Kidney capillary endothelial cell (primary cell): ENCODE measurements at places on chromosomes 11 and 22.
A peak's percentile ranks its signal among the peaks of the same experiment; 100 is the strongest.

GRCh38 chr11:29280452-29280851 lies 736.4 kb downstream of the KCNA4 start:
- DNase-seq = no peak

DNA sequence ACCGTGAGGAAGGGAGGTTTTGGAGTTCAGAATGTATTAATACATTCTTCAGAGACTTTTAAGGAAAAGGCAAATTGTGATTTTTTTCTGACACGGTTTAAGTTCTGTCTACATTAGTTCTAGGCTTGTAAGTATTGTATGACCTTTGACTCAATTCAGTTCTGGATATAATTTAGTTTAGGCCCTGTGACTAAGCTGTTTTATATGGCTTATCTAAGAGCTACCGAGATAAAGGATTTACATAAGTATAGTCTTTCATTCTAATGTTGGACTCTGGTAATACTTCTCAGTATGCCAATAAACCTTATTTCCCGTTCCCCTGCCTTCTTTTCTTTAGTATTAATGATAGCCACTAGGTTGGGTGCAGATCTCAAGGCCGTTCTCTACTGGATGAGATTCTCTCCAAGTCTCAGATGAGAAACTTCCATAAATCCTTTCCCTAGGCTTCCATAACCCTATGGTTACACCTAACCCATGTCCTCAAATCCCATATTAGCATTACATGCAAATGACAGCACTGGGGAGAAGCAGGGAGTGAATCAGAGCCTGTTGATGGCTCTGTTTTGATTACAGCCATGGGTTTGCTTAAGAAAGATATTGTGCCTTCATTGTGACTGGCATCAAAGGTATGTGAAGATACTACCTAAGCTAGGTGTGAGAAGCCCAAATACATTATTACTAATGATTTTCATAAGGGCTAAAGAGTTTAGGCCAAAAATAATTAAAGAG lies 38.7 kb downstream of the BARX2 start:
- no peak for DNase-seq

DNA sequence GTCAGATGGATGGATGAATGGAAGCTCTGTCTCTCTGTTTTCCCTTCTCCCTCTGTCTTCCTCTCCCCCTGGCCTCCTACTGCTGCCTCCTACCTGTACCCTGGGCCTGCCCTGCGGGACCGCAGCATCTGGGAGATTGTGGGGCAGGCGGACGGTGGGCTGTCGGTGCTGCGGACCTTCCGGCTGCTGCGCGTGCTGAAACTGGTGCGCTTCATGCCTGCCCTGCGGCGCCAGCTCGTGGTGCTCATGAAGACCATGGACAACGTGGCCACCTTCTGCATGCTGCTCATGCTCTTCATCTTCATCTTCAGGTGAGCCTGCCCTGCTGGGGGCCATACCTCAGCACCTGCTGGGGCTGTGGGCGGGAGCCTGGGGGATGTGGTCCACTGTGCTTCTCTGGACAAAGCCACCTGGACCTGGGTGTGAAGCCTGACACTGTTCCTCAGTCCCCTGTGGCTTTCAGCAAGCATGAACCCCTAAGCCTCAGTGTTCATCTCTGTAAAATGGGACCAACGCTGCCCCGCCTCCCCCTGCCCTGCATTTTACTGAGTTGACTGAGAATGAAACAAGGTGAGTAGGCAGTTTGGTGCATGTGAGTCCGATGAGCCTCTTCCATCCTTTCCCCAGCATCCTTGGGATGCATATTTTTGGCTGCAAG lies 88.4 kb downstream of the CACNA1I start:
- no peak for DNase-seq

GRCh38 chr11:8768625-8769333 lies 86.2 kb downstream of the RPL27A start:
- DNase-seq = peak; percentile 73

DNA sequence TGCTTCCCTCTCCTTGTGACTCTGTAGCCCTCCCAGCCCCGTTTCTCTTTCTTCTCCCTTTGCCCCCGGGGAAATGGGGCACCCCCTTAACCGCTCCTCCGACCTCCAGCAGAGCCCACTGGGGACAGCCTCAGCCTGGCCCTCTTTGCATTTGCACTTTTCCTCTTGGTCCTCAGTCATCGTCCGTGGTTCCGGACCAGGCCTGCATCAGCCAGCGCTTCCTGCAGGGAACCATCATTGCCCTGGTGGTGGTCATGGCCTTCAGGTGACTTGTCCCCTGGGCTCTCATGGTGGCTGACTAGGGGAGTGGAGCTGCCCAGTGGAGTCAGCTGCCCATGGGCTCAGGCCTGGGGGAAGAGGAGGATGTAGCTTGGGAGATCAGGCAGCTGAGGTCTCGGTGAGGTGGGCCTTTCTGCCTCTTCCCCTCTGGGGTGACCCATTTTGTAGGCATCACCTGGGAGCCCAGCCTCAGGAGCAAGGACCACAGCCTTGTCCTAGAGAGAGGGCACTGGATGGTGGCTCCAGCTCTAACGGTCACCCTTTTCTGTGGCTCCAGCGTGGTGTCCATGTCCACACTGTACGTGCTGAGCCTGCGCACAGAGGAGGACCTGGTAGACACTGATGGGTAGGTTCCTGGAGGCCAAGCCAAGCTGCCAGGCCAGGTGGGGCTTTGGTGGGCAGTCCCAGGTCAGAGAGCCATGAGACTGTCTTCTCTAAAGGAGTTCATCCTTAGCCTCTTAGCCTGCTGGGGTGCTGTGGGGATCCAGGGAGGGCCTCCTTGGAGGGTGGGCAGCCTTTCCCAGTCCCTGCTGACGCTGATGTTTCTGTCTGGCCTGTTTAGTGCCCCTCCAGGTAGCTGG lies 12.5 kb downstream of the TMEM258 start:
- DNase-seq = no peak

DNA sequence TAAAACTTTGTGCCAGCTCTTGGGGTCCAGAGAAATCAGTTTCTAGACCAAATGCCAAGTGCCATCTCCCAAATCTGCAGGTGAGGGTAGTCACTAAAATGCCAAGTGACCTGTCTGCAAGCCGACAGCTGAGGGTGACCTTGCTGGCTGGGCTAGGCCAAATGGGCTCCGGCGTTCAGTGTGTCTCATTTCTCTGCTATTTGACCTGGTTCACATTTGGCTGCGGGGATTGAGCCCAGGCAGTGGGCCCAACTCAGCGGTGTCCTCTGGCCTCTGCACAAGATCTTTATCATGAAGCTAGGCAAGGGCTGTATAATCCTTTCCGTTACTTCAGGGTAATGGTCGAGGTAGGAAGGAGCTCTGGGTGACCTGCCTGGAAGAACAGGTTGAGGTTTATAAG lies 87.5 kb downstream of the SNX19 start:
- DNase-seq = no peak

GRCh38 chr22:25357132-25357455 lies 137.7 kb downstream of the CRYBB2 start:
- no peak for DNase-seq

DNA sequence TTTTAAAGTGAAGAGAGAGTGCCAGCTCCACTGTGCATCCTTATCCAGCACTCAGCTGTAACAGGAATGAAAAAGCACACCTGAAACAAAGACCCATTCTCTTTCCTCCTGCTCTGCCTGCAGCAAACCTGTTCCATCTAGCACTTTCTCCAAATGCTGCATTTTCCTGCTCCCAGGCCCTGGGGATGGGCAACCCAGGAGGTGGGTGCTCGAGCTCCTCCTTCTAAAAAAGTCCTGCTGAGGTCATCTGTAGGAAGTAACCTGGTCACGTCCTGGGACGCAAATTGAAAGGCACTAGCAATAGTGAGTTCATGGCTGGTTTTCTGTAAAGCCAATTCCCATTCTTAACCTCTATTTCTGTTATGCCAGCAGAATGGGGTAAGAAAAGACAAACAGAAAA lies 173.7 kb downstream of the MAML2 start:
- no peak for DNase-seq

DNA sequence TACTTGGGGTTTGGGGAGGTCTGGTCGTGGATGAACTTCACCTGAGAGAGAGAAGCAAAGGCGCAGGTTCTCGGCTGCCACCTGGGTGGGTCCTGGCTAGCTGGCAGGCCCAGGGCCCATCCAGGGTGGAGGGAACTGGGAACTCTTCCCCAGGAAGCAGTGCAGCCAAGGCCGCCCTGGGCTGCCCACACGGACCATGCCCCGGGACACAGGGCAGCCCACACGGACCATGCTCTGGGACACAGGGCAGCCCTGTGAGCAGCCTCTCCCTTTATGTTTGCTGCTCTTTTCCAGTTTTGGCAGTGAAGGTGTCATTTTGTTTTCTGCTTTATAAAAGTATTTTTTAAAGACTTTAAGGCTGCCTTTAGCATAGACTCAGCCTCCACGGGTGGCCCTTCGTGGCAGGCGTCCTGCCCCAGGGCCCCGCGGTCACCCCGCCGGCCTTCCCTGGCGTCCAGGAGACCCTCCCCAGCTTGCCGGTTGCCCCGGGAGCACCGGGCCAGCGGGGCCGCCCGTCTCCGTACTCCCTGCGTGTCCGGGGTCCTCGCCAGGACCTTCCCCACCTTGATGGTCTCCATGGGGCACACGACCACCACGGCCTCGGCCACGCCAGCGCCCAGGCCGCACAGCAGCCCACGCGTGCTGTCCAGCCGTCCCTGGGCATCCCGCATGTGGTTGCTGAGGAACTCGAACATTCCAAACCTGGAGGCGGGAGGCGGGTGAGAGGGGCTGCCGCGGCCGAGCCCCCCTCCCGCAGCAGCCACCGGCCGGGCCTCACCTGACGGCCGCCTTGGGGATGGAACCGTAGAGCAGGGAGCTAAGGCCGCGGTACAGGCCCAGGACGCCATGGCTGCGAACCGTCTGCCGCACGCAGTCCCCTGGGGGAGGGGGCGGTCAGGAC lies 1.1 kb downstream of the SLC25A1 start:
- DNase-seq = no peak

- no peak for DNase-seq
These were observed 30.6 kb downstream of the SHANK2 start for GRCh38 chr11:71221821-71222220.

GRCh38 chr11:119236891-119237290 lies 30.8 kb downstream of the CBL start:
- no peak for DNase-seq

- no peak for DNase-seq
These were observed 708.9 kb upstream of the CCDC179 start for GRCh38 chr11:23569134-23569533.

- no peak for DNase-seq
These were observed 199.2 kb upstream of the POU2AF2 start for GRCh38 chr11:111046291-111046690.

GRCh38 chr11:8201644-8202365 lies 33.0 kb upstream of the RIC3 start:
- no peak for DNase-seq

- no peak for DNase-seq
These were observed 2.1 kb upstream of the TCF20 start for GRCh38 chr22:42272431-42272999.

- DNase-seq = no peak
These were observed 449 bp upstream of the TOM1 start for GRCh38 chr22:35299217-35299672.

DNA sequence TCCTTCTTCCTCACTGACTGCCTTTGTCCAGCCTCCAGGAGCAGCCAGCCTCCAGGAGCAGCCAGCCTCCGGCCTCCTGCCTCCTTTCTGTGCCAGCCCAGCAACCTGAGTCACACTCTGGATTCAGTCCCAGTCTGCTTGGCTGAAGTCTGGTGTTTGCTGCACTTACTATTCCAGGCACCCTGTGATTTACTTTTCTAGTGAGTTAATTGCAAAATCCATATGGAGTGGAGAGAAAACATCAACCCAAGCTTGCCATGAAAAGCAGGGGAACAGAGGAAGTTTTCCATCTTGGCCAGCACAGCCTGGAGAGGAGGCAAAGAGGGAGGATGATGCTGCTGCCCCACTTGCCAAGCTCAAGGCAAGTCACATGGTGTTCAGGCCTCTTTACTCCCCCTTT lies 400.5 kb downstream of the TENM4 start:
- DNase-seq = no peak

GRCh38 chr11:106043540-106043939 lies 21.5 kb upstream of the MSANTD4 start:
- no peak for DNase-seq

GRCh38 chr22:47119181-47119580 lies 356.7 kb downstream of the TBC1D22A start:
- no peak for DNase-seq

GRCh38 chr11:8301622-8302021 lies 37.9 kb upstream of the LMO1 start:
- DNase-seq = no peak

GRCh38 chr11:92136797-92137196 lies 87.8 kb upstream of the FAT3 start:
- DNase-seq = no peak

GRCh38 chr11:74373382-74373781 lies 24.9 kb downstream of the PGM2L1 start:
- no peak for DNase-seq

DNA sequence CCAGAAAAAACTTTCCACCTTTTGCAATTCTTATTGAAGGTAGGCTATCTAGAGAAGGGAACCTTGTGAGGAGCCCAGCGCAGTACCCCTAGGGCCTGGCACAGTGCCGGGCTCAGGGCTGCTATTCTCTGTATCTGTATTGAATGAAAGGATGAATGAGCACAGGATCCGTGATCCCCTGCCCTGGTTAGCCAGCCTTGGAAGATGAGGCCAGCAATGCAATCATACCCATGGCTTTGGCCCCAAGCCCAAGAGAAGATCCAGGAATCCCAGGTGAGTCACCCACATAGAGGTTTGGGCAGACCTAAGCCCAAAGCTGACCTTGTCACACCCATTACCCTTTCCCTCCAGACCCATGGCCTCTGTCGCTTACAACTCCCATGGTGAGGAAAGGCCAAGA lies 92.5 kb upstream of the CD82 start:
- no peak for DNase-seq

- no peak for DNase-seq
These were observed 5.4 kb downstream of the SPINDOC start for GRCh38 chr11:63818609-63819008.

- peak; percentile 35 for DNase-seq
These were observed 124.6 kb downstream of the FEZ1 start for GRCh38 chr11:125371431-125371935.

DNA sequence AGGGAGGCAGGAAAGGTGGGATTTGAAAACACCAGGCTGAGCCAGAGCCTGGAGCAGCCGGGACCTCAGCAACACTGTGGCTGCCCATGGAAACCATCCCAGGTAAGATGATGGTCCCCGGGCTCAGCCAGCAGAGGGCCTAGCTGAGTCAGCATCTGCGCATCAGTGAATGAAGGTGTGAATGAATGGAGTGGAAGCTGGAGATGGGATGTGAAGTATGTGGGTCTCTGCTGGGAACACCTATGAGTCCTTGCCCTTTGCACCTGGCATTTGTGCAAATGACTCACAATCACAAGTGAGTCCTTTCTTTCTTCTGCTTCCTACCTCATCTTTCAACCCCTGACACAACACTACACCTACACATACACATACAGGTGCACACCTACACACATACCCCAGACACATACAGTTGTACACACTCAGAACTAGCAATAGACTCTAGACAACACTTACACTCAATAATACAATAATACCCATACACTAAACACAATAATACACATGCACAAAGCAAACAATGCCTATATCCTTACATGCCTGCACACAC lies 62.8 kb upstream of the PRDM11 start:
- no peak for DNase-seq

DNA sequence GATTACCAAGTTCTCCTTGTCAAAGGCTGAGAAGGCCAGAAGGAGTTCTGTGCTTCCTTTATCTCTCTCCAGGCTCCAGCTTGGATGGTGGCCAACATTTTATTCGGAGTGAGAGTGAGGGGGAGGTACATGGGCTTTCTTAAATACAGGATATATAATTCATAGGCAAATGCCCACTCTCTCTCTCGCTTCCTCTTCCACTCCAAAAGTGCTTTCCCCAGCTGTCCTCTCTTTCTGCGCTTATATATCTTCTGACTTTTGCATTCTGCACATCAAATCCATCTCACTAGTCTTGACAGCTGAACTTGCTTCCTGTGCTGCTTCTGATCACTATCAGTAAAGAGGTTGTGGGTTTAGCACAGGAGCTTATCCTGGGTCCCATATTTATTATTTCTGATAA lies 125.4 kb upstream of the ARHGAP20 start:
- DNase-seq = no peak
